ENCODE measurements at places on chromosomes 6 and 20.

DNA sequence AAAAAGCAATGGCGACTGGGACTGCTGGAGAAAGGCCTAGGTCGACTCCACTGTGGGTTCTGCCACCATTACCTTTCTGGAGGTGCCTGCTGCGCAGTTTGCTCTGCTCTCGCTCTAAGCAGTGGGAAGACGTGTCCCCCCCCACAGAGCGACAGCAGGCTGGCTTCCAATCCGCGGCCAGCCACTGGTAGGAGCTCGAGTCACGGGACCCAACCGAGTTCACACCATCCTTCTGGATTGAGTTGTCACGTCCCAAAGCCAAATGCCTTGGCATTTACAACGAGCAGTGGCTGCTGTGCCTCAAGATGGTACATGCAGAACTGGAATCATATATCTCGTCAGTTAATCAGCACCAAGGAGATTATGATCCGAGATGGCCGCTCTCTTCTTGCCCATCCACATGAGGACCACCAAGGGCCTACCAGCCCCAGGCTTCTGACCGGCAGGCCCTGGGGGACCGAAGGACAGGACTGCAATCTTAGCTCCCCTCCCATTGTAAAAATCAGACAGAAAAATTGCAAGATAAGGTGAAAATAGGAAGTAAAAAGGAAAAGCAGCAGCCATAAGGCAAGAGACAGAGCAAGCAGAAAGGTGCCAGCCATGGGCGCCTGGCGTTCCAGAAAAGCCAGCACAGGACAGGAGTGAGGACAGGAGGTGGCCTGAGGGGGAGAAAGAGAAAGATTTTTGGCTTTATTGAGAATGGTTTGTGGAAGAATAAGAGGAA lies 74.4 kb downstream of the TRAM2 start:
- no peak for DNase-seq

- DNase-seq = no peak
Measured at GRCh38 chr20:59775687-59776055, 157.8 kb downstream of the SYCP2 start.

DNA sequence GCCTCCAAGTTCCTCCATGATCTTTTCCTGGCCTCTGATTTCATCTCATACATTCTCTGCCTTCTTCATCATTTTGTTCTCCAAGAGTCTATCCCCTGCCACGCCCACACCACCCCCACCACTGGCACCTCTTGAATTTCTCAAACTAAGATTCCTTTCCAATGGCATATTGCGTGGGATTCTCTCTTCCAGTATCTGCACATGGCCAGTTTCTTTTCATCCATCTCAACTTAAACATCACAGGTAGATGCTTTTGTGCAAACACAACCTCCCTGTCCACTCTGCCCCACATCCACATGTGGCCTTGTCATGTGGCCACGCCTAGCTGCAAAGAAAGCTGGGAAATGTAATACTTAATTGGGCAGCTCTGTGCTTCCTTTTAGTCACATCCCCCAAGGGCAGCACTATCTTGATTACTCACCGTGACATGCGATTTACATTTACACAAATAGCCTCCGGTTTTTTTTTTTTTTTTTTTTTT lies 33.4 kb upstream of the ZMYND8 start:
- no peak for DNase-seq

- DNase-seq = peak; percentile 92
Measured at GRCh38 chr20:47785854-47786764, 828 bp upstream of the SULF2 start.

DNA sequence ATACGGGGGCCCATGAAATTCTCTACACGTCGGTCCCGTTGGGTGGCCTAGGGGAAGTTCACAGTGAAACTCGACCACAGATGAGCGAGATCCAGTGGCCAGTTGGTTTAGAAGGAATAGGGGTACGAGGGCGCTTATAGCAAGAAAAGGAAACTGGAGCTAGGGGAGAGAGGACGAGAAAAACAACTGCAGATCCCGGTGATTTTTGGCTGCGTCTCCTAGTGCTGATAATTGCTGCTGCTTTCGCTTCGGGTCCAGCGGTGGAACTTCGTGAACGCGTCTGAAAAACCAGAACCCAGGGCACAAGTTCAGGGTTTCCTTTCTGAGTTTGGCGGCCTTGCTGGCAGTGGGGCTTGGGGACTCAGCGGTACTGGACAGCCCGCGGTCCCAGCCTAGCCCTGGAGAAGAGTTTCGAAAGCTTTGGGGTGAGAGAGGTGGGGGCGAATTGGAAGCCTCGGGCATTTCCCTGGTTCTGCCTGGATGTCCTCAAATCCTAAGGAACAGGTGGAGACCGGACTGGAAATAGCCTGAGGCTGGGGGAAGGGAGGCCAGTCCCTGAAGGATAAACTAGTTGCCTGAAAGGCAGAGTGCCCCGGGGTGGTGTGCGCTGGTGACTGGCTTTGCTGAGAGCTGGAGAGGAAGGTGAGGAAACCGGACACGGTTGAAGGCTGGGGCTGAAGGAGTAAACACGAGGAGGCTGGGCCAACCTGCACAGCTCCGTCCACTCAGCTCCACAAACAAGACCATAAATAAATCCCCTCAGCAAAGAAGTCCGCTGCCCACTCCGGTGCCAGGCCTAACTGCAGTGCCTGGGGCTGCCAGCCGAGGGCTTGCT lies 793 bp downstream of the GMPR start:
- DNase-seq = peak; percentile 54

DNA sequence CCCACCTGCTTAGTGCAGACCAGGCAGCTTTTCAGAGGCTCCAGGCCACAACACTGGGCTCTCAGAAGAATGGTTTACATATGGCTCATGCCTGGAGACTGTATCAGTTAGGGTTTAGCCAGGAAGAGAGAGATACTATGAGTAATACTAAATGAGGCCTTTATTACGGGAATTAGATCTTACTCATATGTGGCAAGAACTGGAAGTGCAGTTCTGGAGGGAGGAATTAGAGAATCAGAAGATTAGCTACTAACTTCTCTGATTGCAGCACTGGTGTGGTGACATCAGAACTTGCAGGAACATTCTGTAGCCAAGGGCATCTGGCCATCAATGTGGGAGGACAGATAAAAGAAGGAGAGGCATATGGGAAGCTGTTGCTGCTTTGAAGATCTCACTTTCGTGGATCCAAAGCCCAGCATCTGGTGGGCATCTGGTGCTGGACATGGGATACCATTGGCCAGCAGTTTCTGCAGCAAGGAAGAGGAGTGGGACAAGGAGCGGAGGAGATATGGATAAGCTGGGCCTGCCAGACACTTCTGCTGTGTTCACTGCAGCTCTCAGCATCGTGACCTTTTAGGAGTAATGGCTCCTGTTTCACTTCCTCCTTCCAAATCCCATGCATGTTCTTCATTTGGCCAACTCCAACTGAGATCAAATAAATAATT lies 248.5 kb downstream of the BTBD3 start:
- DNase-seq = no peak

DNA sequence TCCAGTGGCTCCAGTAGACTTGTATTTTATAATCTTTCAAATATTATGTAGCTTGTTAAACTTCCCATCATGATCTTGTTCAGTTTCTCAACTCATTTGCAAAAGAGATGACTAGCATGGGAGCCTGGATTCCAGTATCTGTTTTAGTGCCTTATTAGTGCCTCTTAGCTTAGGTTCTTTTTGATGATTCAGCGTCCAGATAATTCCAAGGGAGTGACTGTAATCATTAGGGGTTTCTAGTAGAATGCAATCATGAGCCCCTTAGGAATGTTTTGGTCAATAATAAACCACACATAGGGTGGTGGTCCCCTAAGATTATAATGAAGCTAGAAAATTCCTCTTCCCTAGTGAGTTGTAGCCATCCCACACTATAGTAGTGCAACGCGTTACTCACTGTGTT lies 7.0 kb downstream of the CD2AP start:
- no peak for DNase-seq

DNA sequence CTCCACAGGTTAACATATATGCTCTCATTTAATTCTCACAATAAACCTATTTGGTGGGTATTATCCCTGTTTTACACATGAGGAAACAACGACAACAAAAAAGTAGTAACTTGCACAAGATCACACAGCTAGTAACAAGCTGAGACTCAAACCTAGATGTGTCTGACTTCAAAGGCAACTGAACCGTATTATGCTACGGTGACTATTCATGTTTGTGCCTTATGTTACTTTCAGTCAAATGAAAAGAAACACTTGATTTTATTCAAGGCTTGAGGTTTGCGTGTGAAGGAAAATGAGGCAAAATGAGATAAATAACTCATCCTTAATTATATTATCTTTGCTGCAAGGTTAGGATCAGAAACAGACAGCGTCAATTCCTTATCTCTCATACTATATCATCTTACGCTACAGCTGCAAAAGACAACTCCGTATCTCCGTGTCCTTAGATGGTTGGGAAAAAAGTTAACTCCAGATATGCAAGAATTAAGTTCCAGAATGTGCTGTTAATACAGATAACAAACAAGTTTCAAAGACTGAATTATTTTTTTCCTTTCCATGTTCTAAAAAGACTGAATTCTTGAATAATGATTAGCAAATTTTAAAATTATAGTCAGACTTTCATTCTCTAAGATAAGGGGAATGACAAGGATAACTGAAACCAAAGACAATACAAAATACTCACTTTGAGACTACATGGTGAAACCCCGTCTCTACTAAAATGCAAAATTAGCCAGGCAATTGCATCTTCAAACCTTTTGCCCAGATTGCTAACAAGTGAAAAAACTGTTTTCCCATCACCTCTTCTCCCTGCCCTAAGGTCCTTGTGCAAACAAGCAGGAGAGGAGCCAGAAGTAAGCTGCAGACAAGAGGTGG lies 27.8 kb downstream of the STAU1 start:
- peak; percentile 77 for DNase-seq

- DNase-seq = no peak
Measured at GRCh38 chr6:3473773-3474172, 16.9 kb upstream of the SLC22A23 start.

- no peak for DNase-seq
Measured at GRCh38 chr6:169881398-169881797, 130.0 kb downstream of the ERMARD start.

DNA sequence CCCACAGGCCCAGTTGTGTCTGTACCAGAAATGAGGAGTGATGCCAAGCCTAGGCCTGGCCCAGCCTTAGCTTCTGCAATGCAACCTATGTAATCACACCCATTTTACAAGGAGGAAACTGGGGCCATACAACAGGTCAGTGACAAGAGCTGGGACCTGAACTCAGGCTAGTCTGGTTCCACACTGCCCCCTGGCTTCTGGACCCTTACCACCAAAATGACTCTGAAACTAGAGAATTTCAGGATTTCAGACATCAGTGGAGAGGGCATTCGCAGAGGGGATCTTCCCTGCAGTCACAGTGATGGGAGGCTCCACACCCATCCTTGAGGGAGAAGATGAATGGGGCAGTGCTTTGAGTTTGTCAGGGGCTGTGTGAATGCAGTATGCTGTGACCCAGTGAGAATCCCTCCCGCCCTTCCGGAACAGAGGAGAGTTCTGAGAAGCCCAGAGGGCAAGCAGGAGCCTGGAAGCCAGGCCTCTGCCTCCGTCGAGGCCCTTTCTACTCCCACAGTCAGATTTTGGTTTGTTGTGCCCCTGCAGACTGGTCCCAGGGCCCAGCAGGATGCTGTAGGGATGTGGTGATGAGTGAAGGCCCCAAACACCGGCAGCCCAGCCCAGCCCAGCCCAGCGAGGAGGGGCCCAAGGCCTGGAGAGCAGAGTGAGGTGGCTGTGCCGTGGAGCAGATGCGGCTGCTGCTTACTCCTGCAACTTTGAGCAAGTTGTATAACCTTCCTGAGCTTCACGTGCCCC lies 48.1 kb upstream of the MYL9 start:
- DNase-seq = no peak

- DNase-seq = peak; percentile 35
Measured at GRCh38 chr6:20875369-20875963, 341.2 kb downstream of the CDKAL1 start.

Measured in SK-N-DZ (cell line).